ENCODE measurements at places on chromosomes 1 and 21. TPM values are rescaled to one million over a fixed set of nuclear protein-coding genes. Genes with fewer than 3 reads are reported as not detected.
A peak's percentile ranks its signal among the peaks of the same experiment; 100 is the strongest.

RNF186 gene
- total RNA-seq: not detected

ADGRL2 gene
- total RNA-seq: 78.0 TPM

BMP8B gene
- total RNA-seq: 0.59 TPM

CCDC17 gene
- total RNA-seq: 2.3 TPM

DNA sequence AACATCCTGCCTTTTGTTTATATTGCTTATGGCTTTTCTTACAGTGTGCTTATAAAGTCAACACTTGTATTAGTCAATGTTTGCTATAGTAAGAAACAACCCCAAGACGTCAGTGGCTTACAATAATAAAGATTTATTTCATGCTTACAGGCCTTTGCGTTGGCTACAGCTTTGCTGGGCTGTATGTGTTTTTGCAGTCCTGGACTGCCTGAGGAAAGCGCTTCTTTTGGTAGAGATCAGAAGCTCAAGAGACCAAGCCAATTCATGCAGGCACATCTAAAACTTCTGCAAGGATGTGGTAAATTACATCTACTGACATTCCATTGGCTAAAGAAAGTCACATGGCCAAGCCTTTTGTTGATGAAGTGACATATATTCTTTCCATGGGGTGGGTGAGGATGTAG, 17.5 kb upstream of the PRKAA2 start:
- DNase-seq: no peak

DNA sequence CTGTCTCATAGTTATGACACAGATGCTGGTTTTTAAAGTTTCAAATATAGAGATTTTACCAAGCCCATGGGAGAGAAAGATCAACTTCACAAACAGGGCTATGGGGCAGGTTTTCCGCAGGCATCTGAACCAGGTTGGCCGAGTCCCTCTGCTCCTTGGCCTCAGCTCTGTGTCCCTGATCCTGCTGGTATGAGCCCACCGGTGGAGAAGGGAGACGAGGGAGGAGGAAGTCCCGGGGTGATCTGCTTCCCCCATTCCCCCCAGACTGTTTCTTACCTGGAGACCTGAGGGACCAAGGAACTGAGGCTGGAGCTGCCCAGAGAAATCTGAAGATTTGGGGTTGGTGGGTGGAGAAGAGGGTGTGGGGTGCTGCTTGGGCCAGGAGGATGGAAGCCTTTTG, 28.9 kb upstream of the BTG2 start:
- no peak for DNase-seq

DNA sequence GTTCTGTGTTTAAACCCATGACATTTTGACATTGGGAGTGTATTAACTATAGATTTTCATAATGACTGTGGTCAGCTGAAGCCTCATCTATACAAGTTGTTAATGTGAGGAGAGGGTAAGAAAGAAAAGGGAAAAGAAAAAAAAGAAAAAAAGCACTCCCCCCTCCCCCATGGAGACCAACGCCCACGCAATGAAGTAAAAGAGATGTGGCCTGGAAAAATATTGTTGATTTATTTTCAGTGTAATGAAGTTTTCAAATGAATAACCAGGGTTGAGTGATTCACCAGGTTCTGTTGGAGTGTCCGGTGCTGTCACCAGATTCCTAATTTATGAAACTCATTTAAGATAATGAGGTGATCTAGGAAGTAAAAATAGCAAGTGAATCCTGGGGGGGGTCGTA, 4.7 kb downstream of the RNF220 start:
- no peak for DNase-seq

- DNase-seq: peak; percentile 55
These were observed 685 bp downstream of the UBAP2L start for GRCh38 chr1:154221278-154222001.

GRCh38 chr1:202131956-202132821, 9.5 kb downstream of the GPR37L1 start:
- peak; percentile 83 for DNase-seq

DNA sequence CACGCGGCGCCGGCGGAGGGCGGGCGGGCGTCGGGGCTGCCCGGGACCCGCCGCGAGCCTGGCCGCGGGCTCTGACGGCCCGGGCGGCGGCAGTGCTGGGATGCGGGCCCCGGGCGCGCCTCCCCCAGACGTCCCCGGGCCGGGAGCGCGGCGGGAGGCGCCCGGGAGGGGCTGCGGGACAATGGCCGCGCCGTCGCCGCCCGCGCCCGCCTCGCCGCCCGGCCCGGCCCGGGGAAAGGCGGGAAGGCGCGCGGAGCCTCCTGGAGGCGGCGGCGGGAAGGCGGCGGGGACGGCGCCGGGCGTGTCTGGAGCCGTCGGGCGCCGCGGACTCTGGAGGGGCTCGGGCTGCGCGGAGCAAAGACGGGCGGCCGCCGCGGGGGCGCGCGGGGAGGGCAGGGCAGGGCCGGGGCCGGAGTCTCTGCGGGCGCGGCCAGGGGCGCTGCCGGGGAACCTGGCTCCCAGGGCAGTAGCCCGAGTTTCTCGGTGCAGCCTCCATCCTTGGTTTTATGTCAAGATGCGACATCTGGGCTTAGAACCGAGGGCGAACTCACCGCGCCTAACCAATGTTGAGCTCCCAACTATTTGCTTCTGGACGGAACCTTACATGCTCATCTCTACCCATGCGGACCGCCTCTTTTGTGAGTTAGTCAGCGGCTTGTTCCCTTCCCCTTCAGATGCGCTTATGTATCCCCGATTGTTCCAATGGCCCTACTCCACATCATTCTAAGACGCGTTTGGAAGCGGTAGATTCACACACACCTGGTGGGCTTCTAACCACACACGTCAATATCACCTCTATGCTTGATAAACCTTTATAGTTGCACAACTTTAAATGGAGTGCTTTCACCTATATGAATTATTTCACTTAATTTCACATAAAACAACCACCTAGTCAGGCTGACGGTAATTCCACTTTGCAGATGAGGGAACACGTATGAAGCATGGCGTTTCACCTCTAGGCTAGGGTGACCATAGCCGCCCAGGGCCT, 651 bp downstream of the ZBTB8A start:
- no peak for DNase-seq

GRCh38 chr1:237981223-237981622, 90.5 kb upstream of the ZP4 start:
- no peak for DNase-seq

DNA sequence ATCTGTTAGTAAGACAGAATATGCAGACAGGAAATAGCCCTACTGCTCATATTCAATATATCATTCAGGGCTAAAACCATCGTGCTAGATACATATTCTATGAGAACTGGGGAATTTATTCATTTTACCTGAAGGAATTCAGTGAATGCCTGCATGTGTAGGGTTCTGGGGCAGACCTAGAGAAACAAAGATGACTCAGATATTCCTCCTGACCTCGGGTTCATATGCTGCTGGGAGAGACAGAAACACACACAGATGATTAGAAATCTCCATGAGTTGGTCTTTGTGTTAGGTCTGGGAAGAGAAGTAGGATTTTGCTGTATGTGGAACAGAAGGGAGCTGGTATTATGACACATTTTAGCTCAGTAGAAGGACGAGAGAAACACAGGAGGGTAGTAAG, 176.5 kb upstream of the ST6GALNAC5 start:
- no peak for DNase-seq

DNA sequence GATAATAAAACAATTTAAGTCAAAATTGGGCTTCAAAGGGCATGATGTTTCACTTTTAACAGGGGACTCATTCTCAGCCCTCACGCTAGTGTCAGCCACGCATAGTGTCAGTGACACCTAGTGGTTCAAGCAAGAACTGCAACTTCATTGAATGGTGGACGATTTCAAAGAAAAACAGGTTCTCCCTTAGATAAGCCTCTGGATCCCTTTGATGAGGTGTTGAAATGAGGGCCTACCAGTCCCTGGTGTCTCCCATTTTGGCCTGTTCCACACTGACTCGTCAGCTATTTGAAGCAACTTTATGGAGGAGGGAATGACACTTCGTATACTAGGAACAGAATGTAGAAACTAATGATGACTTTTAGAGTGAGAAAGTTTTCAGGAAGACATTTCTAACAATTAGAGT, 56.2 kb downstream of the FCRL5 start:
- DNase-seq: no peak

DNA sequence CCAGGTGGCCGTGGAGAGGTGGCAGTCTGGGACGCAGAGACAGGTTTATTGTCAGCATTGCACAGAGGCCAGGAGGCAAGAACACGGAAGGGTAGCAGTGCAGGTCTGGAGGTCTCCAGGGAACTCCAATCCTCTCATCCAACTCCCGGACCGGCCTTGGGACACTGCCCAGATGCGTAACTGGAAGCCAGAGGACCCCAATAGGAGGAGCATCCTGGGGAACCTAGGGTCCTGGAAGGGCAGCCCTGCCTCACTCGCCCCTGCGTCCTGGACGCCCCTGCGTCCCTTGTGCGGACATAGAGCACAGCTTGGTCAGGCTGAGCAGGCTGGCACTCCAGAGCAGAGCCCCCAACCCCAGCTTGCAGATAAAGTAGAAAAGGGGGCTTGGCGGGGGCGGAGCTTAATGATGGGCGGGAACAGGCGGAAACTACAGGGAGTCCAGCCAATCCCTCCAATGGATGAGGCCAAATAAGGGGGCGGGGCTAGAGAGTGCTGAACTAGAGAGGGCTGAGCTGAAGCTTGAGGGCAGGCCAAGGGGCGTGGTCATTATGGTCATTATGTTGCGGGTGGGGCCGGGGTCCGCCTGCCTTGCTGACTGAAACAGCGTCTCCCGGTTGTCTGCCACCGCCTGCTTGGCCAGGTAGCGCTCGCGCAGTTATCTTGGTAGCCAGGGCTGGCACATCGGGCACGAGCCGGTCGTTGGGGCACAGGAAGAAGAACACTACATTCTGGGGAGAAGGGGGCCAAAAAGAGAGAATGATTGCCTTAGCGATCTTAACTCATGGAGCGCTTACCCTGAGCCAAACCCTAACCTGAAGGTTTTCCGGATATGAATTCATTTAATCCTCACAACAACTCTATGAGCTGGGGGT, 3.7 kb upstream of the ARHGEF19 start:
- peak; percentile 72 for DNase-seq

DNA sequence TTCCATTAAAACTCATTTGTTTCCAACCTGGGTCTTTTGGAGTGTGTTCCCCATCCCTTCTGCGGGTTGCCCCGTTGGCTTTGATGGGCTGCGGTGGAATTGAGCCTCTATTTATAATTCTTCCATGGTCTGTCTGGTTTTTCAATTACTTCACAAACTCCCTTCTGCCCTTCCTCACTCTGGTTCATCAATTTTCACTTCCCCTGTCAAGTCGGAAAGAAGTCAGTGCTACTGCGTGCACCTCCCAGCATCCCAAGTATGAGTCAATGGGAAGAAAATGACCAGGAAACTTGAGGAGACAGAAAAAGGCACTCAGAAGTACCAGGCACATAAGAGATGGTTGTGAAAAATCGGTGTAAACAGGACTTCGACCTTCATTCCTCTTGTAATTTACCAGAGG, 126.2 kb downstream of the KAZN start:
- no peak for DNase-seq
